ENCODE measurements at places on chromosomes 11 and 22.

GRCh38 chr11:93737904-93738612 lies 3.2 kb downstream of the TAF1D start:
- DNase-seq = no peak

DNA sequence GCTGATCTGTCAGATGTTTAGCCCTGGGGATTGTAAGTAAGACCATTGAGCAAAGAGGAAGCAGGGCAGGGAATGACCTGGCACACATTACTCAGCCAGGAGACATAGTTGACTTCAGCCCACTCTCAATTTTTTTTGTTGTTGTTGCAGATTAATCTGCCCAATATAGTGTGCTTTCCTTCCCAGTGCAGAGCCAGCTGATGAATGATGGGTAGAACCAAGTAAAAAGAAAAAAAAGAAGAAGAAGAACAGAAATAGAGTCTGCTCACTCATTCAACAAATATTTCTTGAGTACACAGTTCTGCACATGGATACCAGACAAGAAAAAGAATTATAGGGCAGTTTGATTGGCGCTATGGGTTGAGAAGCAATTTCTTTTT lies 292.7 kb downstream of the ETS1 start:
- DNase-seq = no peak

GRCh38 chr11:74464746-74465145 lies 2.6 kb downstream of the KCNE3 start:
- no peak for DNase-seq

- DNase-seq = no peak
Measured at GRCh38 chr11:134036492-134037045, 32.3 kb upstream of the JAM3 start.

GRCh38 chr22:20276468-20276867 lies 8.3 kb upstream of the RTN4R start:
- no peak for DNase-seq

- DNase-seq = no peak
Measured at GRCh38 chr11:114228435-114229411, 67.5 kb upstream of the NNMT start.

DNA sequence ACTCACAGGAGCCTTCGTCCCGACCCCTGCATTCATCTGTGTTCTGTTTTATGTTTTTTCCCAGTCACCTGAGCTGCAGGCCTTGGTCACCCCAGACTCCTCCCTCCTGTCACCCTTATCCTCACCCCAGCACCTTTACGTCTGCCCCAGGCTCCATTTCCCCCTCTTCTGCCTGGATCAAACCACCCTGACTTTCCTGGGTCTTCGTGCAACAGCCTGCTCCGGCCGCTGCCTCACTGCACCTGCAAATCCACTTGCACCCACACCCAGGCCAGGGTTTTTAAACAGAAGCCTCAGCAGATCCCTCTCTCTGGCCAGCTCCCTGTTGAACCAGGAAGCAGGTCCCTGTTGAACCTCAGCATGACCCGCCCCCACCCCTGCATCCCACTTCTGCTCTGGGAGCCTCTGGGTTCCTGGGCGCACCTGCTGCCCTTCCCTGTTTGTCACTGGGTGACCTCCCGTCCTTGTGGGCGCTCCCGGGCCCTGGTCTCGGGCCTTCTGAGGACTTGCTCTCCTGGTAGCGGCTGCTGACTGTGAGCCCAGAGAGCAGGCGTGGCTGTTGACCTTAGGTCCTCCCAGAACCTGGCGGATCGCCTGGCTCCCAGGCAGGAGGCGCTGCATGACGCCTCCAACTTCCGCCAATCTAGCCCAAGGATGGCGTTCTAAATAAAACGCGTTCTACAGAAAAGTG lies 12.8 kb downstream of the MAPK8IP2 start:
- DNase-seq = no peak

DNA sequence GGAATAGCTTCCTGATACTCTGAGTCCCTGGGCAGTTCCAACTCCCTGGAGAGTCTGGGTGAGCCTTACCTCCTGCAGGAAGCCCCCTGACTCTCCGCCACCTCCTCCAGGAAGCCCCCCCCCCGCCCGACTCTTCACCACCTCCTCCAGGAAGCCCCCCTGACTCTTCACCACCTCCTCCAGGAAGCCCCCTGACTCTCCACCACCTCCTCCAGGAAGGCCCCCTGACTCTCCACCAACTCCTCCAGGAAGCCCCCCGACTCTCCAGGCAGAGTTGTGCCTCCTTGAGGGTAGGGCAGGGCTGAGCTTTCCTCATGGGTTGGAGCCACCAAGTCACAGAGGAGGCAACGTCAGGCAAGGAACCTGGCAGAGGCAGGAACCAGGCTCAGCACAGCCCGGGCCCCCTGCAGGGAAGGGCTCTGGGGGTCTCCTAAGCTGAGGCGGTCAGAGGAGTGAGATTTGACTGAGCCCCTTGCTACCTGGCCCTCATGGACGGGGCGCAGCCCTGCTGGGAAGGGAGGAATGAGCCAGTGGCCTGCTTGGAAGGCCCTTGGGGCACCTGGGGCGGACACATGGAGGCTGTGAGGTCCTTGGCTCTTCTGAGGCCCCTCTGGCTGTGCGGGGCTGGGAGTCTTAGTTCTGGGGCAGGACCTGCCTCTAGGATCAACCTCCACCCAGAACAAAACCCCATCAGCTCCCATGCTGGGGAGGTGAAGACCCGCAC lies 18.1 kb downstream of the MRGPRG start:
- no peak for DNase-seq

- no peak for DNase-seq
Measured at GRCh38 chr11:37002831-37003230, 404.8 kb upstream of the RAG2 start.

- DNase-seq = no peak
Measured at GRCh38 chr11:118615282-118615975, 8.0 kb downstream of the PHLDB1 start.

DNA sequence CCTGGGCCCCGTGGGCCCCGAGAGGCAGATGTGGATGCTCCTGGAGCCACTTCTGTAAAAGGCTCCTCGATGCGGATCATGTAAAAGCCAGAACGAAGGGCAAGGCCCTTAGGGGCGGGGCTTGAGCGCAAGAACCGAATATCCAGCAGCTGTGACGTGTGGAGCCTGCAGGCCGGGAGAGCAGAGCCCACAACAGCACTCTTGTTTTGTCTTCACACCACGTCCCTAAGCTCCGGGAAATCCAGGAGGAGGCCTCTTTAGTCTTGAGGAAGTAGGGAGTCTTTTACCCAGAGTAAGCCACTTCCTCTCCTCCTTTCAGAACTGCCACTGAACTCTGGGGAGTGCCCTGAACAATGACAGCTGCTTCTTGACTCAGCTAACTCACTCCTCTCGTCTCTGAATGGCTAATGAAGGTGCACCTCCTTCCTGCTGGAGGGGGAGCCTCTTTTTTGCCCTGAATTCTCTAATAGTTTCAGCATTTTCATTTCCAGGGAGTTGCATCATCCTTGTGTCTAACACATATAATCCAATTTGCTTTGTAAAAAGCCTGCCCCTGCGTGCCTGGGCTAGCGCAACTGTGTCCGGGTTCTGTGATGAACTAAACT lies 12.5 kb downstream of the L3MBTL2 start:
- DNase-seq = peak; percentile 83

GRCh38 chr11:77413850-77414460 lies 59.9 kb downstream of the PAK1 start:
- no peak for DNase-seq

DNA sequence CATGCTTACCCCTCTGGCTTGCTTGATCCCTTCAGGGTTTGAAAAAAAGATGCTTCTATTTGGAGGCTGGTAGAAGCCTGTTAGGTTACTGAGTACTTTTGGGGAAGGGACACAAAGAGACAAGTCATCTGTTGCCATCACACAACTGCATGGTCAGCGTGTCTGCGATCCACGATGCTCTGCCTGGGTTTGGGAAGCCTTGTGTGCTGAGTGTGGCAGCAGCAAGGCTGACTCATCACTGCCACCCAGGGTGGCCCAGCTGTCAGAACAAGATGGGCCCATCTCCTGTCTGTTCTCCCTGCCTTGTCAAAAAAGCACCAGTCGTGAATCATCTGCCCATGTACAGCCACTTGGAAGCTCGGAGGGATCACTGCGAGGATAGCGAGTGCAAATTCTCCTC lies 26.2 kb downstream of the UBASH3B start:
- no peak for DNase-seq

- DNase-seq = no peak
Measured at GRCh38 chr22:43042101-43042780, 27.3 kb upstream of the PACSIN2 start.

DNA sequence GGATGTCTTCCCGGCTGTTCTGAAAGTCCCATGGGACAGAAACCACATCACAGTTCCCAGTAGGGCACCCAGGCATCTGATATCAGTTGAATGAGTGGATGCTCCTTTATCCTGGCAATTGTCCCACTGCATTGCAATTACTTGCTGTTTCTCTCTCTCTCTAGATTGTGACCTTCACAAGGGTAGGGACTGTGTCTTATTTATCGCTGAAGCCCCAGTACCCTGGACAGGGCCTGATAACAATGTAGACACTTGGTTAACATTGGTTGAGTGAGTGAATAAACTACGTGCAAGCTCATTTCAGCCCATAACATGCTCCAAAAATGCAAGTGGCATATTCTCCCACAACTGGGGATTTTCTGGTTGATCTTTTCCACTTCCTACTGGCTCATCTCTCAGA lies 193.7 kb upstream of the NARS2 start:
- no peak for DNase-seq

DNA sequence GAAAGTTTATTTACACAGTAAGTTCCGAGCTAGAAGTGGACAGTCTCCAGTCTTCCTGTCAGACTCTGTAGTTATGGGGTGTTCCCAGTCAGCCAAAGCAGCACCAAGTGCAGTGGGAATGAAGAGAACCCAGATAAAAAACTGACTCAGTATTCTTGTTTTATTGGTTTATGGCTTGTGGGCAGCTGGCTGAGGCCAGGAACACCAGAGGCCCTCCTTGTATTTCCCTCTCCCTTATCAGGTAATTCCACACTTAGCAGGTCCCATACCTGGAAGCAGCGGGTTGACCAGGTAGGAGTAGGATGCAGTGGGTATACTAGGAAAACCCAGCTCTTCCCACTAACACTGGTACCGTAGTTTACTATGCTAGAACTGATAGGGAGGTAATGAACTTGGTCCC lies 3.5 kb upstream of the BACE1-AS start:
- DNase-seq = no peak

DNA sequence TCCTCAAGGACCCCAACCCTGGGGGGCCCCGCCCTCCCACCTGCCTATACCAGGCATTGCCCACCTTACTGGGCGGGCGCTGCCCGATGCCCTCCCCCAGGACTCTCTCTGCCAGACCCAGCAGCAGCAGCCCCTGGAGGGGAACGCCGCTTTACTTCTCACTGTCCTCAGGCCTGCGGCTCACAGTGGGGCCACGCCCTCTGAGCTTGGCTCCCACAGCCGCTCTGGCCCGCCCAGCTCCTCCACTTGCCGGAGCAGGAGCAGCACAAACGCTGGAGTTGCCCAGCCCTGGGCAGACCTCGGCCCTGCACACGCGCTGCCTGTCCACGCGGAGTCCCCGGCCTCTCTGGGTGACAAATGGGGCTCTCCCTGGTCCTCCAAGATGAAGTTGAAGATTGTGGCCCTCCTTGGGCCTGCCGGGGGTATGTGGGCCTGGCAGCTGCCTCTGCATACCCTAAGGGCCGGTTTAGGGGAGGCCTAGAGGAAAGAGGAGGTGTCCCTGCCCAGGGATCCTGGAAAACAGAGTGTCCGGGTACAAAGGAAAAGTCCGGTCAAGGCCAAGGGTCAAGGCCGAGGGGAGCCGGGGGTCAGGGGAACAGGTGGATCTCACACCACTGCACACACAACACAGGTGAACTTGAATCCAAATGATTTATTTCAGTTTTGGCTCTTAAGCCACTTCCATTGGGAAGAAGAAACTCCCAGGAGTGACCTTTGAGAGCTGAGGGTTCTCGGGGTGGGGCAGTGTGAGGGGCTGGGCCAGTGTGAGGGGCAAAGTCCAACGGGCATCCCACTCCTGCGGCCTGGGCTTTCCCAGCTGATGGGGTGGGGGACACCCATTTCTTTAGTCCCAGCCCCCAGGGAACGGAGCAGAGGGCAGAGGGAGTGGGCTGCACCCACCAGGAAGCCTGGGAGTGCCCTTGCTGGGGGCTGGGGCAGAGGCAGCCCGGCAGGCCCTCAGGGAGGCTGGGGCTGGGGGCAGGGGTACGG lies 674 bp upstream of the BAIAP2L2 start:
- no peak for DNase-seq

GRCh38 chr11:65791719-65792213 lies 4.9 kb downstream of the OVOL1 start:
- no peak for DNase-seq

DNA sequence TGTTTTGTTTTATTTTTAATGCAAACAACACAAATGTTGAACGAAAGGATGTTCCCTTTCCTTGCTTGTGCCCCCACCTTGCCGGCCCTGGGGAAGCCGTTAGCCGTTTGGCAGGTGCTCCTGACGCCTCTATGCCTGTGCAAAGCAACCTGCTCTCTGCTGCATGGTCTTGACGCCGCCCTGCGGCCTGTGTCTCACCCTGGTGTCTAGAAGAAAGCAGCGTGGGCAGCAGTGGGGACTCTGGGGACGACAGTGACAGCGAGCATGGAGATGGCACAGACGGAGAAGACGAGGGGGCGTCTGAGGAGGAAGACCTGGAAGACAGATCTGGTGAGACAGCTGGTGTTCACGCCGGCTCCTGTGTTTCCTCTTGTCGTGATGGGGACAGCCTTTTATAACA lies 5.5 kb downstream of the PHRF1 start:
- no peak for DNase-seq

DNA sequence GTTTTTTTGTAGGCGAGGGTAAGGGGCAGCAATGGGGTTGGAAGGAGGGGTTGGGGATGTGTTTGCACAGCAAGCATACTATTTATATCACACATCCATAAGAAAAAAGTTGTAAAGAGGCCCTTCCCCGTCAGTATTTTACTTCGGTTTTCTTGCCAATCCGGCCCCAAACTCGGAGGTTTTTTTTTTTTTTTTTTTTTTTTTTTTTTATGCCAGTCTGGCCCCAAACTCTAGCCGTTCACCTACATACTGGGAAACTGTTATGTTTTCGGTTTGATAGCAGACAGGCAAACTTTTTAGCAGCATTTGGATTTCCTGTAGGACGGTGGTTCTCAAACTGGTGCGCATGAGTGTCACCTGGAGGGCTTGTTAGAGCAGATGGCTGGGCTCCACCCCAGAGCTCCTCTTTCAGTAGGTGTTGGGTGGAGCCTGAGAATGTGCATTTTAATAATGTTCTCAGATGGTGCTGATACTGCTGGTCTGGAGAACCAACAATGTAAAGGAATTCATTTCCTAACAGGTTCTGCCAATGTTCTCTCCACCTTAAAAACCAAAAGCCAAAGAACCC lies 76.5 kb upstream of the ZBED5 start:
- no peak for DNase-seq

DNA sequence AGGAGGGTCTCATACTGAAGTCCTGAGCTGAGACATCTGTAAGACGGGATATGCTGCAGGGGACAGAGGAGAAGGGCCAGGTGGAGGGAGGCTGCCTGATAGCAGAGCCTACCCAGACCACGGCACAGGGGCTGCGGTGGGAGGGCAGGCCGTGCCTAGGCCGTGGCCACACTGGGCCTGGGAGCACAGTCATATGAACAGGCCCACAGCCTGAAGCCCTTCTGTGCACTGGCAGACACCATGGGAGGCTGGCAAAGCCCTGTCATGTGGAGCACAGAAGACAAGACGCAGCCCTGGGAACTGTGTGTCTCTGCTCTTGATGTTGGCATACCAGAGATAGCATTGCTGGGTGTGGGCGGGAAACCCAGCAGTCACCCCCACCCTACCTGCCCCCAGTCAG lies 3.3 kb downstream of the SPATA19 start:
- no peak for DNase-seq
